Glutamatergic neuron (in vitro differentiated cells): ENCODE measurements at places on chromosomes 12 and 14.
A peak's percentile ranks its signal among the peaks of the same experiment; 100 is the strongest.

GRCh38 chr14:31465111-31465510 is 7.8 kb upstream of the DTD2 start:
- no peak for DNase-seq

DNA sequence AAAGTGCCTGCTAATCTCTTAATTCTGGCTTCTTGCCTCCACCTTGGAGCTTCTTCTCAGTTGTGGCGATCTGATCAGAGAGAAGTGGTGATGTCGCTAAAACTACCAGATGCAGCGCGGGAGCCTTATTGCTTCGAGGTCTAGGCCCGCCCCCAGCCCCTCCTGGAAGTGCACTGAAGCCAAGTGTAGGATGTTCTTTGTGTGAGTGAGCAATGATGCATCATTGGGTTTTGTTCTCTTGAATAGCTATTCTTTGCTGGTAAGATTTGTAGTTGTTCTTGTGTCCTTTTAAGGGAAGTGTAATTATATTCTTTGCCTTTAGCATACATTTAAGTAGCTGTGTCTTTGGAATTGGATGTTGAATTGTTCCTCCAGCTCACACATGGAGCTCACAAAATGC is 35.8 kb downstream of the MTHFD1 start:
- DNase-seq, result no peak

DNA sequence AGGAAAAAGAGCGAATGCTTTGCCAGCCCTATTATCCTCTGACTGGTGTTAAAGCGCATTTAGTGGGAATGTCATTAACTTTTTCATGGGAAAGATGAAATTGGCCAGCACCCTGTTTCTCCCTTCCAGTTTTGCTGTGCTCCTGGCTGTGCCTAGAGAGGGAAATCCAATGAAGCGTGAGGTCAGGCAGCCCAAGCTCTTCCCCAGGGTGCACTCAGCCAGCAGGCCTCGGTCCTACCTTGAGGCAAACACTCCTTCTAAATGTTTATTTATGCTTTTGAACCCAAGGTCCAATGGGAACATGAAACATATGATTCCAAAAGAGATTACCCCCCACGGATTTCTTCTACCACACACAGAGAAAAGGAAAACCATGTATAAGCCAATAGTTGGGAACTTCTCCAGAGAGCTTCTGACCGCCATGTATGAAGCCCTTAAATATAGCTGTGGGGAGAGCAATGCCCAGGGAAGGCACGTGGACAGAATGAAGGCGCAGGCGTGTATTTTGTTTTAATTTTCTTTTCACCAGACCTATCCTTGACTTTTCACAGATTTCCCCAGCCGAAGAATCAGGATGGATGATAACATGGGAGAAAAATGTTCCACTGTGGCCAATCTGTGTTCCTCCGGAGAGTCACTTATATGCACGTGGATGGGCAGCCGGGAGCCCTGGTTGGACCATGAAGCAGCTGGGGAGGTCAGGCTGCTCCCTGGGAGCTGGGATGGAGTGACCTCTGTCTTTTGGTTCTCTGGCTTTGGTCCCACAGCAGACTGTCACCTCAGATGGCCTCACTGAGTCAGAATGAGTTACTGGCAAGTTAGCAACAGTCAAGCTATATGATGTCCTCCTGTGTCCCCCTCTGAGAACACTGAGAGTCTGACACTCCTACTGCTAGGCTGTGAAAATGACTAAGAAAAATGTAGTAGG is 37.3 kb downstream of the GPR135 start:
- DNase-seq, result no peak

DNA sequence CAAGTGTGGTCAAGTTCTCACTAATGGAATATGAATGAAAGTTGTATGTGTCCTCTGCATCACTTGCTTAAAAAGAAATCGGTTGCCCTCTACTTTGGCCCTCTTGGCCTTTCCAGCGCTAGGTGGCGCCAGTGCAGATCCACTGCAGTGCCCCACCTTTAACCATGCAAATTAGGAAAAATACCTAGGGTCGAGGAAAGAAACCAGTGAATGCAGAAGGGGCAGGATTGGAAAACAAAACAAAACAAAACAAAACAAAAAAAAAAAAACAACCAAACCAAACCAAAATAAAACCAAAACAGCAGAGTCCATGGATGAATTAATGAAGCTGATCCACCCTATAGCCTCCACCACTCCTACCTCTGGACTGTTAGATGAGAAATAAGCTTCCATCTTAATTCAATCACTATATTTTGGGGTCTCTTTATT is 12.9 kb upstream of the NEMF start:
- DNase-seq, result peak; percentile 90

GRCh38 chr12:133231001-133231400 is 4.7 kb downstream of the ANHX start:
- no peak for DNase-seq

DNA sequence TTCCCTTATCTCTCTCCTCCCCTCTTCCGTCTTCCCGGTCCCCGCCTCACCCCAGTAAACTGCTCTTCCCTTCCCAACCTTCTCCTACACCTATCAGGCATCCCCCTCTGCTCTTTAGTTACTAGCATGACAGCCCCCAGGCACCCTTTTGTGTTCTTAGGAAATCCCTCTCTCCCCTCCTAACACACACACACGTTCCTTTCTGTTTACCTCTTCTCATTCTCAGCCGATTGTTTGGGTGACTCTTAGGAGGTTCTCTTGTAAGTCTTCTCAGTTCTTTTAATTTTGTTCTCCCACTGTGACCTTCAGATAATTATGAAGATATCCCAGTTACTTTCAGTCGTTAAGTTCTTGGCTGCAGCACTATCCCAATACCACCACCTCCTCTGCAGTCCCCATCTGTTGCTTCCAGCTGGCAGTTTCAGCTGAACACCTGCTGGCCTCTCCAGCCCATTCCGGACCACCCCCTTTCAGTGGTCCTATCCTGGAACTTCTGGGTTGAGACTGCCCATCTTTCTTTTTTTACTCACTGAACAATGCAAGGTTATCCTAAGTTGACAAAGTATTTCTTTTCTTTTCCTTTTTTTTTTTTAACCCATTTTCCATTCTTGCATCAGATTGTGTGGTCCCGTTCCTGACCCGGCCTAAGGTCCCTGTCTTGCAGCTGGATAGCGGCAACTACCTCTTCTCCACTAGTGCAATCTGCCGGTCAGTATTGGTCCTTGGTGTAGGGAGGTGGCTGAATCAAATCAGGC is 711 bp downstream of the MARS1 start:
- DNase-seq, result peak; percentile 68

DNA sequence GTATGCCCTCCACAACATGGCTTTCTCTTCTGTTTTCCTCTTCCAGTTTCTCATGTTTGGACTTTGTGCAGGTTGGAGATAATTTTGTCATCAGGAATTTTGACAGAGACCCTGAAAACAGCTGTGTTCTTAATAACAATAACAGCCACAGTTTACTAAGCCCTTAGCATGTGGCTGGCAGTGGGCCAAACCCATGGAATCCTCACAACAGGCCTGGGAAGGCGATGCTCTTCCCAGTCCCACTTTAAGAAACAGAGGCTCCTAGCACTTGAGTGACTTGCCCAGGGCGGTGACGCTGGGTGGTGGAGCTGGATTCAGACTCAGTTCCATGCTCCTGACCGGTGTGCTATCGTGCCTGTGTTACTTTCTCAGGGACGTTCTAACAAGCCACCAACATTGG is 20.1 kb upstream of the PLEKHG3 start:
- DNase-seq, result no peak

DNA sequence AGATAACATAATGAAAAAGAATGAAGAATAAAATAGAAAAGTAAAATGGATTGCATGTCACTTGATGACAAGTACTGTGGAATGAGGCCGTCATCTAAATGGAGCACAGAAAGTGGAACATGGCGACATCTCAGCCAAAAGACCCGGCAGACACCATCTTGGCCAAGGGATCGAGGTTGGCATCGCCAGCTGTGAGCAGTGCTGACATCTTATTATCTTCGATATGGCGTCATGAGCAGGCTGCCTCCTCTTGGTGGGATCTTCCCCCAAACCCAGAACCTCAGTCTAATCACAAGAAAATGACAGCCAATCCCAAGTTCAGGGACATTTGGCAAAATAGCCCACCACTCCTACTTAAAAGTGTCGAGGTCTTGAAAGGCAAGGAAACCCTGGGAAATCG is 15.1 kb downstream of the SERPINA5 start:
- DNase-seq, result no peak

GRCh38 chr14:42742084-42742483 is 1135.4 kb downstream of the LRFN5 start:
- DNase-seq, result no peak

- no peak for DNase-seq
Observed at GRCh38 chr12:68242777-68243176, 10.6 kb downstream of the IL22 start.

GRCh38 chr12:6074979-6075585 is 49.4 kb downstream of the VWF start:
- no peak for DNase-seq

DNA sequence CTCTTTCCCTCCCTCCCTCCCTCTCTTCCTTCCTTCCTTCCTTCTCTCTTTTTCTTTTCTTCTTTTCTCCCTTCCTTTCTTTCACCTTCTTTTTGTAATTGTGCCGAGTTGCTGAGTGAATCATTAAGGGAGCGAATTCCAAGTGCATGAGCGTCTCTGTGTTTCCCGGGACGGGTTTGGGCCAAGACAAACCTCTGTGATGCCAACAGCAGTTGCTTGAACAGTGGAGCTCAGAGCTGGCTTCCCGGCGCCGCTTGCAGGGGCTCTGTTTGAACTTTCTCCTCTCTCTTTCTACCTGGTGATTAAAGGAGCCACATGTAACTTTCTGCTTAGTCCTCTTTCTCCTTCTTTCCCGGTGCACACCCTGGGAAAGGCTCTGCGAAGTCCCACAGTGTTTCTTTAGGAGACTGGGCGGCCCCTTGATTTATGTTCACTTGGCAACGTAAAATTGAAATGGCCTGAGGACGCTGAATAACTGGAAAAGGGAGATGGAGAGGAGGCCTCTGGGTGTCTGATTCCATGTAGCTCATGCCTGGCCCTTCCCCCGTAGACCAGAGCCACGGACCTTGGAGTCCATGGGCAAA is 33.7 kb upstream of the MAP1LC3B2 start:
- no peak for DNase-seq

DNA sequence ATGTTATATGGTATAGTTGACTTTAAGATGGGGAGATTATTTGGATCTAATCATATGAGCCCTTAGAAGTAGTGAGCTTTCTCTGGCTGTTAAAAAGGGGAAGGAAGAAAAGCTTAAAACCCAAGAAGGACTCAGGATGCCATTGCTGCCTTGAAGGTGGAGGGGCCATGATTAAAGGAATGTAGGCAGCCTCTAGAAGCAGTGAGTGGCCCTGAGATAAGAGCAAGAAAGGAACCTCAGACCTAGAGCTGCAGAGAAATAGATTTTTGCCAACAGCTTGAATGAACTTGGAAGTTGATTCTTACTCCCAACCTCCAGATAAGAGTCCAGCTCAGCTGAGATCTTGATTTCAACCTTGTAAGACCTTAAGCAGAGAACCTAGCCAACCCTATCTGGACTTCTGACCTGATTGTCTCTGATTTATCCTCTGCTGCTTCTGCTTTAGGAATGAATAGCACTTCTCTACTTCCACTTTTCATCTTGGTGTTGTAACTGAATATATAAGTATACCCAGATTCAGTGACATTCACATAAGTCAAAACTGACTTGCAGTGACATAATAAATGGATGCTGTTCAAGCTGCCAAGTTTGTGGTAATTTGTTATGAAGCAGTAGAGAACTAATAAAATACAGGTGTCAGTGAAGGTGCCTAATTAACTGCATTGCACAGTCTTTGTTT is 33.5 kb downstream of the RAD51B start:
- DNase-seq, result no peak

DNA sequence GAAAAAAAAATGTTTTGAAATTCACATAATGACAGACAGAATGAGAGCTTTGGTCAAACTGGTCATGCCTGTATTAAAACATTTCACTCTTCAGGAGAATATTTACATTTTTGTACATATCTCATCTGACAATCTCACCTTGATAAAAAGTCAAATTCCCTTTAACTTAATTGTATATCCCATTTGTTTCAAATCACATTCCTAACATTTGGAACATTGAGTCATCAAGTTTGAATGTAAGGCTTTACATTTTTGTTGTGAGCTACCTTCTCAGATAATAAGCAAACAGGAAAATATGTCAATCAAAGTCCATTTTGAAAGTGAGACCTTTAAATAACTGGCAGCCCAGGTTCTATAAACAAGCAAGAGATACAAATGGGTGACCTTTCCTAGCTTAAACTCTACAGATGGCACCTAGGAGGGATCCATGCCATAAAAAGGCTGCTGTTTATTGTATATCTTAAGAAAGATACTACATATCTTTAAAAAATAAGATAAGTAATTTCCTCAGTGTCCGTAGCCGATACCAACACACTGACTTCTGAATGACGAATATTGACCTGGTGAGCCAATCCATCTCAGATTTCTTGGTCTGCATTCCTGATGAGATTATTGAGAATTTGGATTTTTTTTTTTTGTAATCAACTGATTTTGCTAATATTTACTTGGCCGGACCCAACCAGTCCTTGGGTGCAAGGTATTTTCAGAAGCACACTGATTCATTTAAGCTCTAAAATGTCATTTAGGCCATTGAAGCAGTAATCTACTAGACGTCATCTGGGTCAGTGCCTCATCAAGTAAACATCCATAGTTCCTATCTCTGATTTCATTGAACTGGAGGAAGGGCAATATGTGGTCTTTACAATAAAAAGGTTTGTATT is 259.6 kb downstream of the BTG1 start:
- DNase-seq, result no peak

GRCh38 chr12:38258411-38258810 is 58.2 kb upstream of the ALG10B start:
- DNase-seq, result no peak

GRCh38 chr14:65150898-65151608 is 48.7 kb upstream of the MAX start:
- no peak for DNase-seq

DNA sequence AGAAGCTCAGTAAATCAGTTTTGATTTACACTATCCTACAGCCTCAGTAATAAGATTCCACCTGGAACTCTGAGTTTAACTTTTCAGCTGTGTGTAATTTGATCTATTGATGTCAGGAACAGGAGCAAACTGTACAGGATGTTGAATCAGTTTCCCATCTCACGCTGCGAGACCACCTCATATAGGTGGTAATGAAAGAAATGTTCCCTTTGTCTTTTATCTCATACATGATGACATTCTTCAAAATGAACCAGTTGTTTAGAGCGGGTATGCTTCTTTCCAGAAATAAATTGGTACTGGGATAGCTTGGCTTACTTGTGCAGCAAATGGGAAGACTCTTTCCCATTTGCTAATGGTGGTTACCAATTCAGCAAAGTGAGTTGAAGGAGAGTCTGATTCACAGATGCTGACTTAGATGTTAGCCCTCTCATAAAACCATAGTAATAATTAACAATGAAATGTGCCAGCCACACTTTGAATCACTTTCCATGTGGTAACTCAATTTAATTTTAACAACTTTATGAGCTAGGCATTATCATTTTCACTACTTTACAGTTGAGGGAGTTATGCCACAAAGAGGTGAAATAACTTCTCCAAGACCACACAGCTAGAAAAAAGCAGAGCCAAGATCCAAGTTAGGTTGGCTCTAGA is 251.5 kb downstream of the PAWR start:
- no peak for DNase-seq

- DNase-seq, result no peak
Observed at GRCh38 chr12:89833337-89834252, 125.0 kb upstream of the ATP2B1 start.

GRCh38 chr12:48858043-48858442 is 6.1 kb upstream of the DDX23 start:
- no peak for DNase-seq

GRCh38 chr12:79023261-79023660 is 158.7 kb downstream of the SYT1 start:
- DNase-seq, result no peak
